ENCODE measurements at places on chromosomes 2 and 18.
A peak's percentile ranks its signal among the peaks of the same experiment; 100 is the strongest.

- DNase-seq, result peak; percentile 28
These were observed 2.8 kb upstream of the KCTD1 start for GRCh38 chr18:26550998-26551694.

- DNase-seq, result no peak
These were observed 180.7 kb downstream of the BABAM2 start for GRCh38 chr2:28071221-28071620.

DNA sequence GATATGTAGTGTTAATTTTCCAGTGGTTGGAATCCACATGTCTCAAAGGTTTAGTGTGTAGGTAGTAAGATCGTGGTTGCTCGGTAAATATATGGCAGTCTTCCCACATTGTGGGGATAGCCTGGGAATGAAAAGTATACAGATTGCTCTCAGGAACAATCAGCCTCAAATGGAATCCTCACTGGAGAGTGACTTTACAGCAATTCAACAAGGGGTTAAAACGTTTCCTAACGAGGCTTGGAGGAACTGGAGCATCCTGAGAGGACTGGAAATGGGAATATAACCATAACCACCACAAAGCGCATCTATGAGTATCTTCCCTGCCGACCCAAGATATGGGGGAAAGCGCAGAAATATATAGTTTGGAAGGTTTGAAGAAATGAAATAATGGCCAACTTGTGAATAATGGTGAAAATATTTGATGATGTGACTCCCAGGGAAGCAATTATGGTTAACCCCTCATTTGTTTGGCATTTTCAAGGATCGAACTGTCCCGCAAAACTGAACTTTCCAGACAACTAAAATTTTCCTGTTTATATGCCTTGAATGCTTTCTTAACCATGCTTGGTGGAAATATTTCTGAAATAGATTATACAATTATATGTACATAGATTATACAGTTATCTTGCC is 100.7 kb upstream of the FOSL2 start:
- no peak for DNase-seq

- DNase-seq, result peak; percentile 20
These were observed 106.7 kb downstream of the XRCC5 start for GRCh38 chr2:216215658-216216390.

- DNase-seq, result peak; percentile 95
These were observed 47.7 kb upstream of the POMC start for GRCh38 chr2:25215948-25216679.

DNA sequence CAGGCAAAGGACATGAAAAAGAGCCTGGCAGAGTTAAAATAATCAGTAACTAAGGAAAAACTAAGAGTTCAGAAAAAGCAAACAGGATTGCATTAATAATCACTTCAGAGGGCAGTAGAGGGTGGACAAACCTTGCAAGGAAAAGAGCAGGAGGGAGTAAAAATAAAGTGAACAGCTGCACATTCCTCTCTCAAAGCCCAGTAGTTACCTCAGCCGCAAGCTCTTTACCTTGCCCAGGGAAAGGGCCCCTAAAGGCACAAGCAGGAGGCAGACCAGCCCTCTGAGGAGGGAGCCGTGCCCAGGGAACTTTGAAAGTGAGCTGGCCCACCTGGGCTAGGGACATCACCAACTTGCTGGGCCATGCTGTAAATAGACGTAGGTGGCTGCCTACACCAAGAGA is 196.9 kb downstream of the C1D start:
- DNase-seq, result no peak

DNA sequence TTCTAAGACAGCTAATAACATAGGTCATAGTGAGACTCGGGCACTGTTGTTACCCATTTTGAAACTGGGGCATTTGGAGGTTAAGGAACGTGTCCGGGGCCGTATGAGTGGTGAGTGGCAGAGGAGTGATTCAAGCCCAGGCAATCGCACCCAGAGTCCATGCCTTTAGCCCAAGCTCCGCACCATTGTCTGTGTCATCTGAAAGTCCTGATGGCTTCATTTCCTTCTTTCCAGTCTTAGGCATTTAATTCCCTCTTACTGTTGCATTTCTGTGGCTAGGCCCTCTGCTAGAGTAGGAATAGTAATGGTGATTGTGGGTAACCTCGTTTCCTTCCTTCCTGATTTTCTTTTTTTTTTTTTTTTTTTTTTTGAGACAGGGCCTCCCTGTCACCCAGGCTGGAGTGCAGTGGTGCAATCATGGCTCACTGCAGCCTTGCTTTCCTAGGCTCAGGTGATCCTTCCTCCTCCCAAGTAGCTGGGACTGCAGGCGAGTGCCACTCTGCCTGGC is 49.8 kb upstream of the ASB1 start:
- DNase-seq, result no peak

DNA sequence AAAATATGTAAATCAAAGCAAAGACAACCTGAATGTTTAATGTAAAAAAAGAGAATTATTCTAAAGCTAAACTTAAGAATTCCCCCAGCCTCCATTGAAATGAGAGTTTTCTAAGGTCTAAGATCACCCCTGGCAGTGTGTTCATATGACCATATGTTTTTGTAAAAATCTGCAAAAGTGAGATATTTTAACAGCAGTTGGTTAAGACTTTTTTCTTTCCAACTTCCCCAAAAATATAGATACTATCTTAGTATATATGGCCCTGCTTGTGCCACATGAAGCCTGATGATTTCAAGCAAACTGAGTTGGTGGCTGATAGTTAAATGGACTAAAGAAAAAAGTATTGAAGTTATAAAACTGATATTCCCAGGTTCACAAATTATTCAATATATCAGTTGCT is 35.4 kb downstream of the ZNF804A start:
- no peak for DNase-seq
